ENCODE measurements at places on chromosomes 7 and 10.

DNA sequence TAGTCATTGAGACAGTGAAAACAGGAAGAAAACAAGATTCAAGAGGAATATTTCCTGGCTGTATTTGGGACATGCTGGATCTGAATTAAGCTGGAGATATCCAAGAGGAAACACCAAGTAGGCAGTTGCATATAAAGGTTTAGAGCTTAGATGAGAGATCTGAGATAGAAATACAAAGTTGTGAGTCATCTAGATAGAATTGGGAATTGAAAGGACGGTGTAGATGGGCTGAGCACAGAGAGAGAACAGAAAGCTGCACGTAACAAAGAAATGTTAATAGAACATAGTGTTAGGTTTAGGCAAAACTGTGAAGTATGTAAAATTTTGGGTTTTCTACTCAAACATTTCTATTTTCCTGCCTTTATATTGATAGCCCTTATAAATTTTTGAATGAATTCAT lies 218.5 kb upstream of the TMEM196 start:
- no peak for DNase-seq

GRCh38 chr10:24408365-24408764 lies 199.4 kb downstream of the KIAA1217 start:
- no peak for DNase-seq

DNA sequence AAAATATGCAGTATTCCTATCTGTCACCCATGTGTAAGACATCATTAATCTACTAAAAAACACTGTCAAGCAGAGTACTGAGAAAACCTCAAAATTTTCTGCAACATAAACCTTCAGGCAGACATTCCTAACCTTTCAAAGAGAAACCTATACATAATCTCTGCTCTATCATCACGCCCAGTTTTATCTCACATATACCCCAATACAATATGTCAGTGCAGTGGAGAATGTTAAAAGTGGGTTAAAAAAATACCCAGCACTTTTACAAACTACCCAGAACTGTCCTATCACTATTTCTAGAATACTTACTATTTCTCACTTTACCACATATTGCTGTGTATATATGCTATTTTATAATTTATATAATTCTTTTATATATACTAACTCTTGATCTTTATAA lies 922.0 kb upstream of the SORCS1 start:
- DNase-seq = no peak

GRCh38 chr7:25663877-25664276 lies 435.6 kb upstream of the NPVF start:
- no peak for DNase-seq

- DNase-seq = no peak
Measured at GRCh38 chr7:70316745-70317144, 718.5 kb downstream of the AUTS2 start.

DNA sequence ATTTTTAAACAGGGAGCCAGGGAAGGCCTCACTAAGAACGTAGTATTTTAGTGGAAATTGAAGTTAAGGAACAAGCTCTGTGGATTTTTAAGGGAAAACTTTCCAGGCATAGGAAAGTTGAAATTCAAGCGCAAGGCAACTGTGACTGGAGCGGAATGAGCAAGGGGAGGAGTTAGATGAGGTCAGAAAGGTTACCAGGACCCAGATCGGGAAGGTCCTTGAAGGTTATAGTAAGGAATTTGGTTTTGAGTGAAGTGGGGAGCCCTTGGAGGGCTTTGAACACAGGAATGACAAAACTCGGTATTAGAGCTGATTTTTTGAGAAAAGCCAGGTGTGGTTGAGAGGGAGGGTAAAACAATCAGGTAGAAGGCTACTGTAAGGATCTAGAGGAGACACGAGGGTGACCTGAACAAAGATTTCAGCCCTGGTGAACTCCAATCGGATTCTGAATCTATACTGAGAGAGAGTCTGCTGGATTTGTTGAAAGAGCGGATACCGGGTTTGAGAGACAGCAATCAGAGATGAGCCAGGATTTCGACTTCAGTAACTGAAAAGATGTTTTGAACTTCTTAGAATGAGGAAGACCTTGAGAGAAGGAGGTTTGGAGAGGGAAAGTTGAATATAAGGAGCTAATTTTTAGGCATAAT lies 1013.9 kb downstream of the NRG3 start:
- no peak for DNase-seq

- peak; percentile 67 for DNase-seq
Measured at GRCh38 chr7:99102809-99103690, 40.9 kb downstream of the SMURF1 start.

- DNase-seq = no peak
Measured at GRCh38 chr7:124041439-124041838, 8.6 kb upstream of the TMEM229A start.

GRCh38 chr10:111079241-111079760 lies 2.5 kb downstream of the ADRA2A start:
- DNase-seq = no peak

GRCh38 chr7:106358103-106358663 lies 73.4 kb upstream of the NAMPT start:
- no peak for DNase-seq

DNA sequence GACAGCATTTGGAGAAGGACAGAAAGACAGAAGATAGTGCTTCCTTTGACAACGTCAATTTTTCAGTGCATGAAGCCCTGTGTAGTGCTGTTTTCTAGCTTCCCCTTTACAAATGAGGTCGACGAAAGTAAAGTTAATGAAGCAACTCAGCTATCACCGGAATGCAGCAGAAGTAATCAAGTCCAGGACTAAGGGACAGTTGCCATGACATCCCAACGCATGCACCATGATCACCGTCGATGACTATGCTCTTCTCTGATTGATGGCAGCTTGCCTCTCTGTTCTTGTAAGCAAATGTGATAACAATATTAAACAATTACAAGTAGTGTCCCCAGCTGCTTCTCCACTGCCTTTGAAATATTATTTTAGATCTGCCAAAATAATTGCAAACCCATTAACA lies 205.8 kb downstream of the FRMD4A start:
- no peak for DNase-seq

- DNase-seq = no peak
Measured at GRCh38 chr10:115918812-115919211, 354.2 kb downstream of the GFRA1 start.

GRCh38 chr7:114689406-114689805 lies 232.5 kb upstream of the MDFIC start:
- DNase-seq = no peak

GRCh38 chr10:46228563-46229071 lies 58.2 kb upstream of the ANTXRL start:
- no peak for DNase-seq

GRCh38 chr7:8121243-8121642 lies 140.7 kb downstream of the ICA1 start:
- DNase-seq = no peak

- no peak for DNase-seq
Measured at GRCh38 chr10:6024334-6024682, 37.9 kb downstream of the IL2RA start.

DNA sequence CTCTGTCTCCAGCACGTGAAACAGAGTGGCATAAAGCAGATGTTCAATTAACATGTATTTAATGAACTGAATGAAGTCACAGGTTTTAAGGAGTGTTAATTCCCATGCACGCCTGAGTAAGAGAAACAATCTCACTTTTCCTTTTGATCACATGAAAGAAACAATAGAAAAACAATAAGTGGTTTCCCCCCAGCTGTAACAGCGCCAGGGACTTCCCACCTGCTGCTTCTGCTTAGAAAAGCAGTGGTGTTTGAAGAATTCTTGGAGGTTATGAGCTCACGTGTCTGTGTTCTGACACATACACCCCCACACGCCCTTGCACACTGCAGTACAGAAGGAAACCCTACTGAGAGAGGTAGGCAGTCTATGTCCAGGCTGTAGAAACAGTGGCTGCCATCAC lies 51.3 kb upstream of the FRMD4A start:
- DNase-seq = no peak

DNA sequence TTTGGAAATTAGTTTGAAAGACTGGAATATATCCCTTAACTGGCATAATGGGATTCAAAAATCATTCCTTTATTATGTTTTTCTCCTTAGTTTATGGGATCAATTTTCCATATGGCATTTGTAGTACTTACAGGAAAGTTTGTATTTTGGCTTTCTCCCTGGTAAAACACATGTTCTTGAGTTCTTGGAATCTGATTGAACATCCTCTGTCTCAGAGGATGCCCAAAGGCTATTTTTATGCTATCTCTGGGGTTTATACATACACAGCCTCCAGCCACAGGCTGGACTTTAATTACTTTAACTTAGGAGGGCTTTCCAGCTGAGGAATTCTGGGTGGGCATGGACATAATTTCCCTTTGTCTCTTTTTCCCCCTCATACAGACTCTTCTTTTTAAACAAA lies 236.4 kb downstream of the HGF start:
- no peak for DNase-seq

GRCh38 chr7:29139191-29139590 lies 7.1 kb downstream of the CPVL start:
- peak; percentile 70 for DNase-seq

- DNase-seq = no peak
Measured at GRCh38 chr7:92417913-92418312, 29.4 kb upstream of the GATAD1 start.

GRCh38 chr7:130961128-130961601 lies 227.2 kb upstream of the KLF14 start:
- peak; percentile 71 for DNase-seq

DNA sequence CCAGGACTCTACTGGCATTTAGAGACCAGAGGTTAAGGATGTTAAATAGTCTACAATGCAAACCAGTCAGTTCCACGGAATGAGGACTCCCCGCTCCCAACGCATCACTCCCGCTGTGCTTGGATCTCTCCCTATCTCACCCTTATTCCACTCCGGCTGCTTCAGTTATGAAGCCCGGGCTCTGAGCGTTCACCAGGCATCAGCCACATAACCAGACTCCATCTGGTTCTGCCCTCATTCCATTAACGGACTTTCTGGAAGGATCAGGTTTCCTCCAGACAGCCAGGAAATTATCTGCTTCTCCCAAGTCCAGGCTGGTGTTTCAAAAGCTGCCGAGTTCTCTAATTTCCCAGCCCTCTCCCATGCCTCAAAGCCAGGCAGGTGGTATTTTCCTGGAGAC lies 499.3 kb downstream of the GLRX3 start:
- DNase-seq = no peak

DNA sequence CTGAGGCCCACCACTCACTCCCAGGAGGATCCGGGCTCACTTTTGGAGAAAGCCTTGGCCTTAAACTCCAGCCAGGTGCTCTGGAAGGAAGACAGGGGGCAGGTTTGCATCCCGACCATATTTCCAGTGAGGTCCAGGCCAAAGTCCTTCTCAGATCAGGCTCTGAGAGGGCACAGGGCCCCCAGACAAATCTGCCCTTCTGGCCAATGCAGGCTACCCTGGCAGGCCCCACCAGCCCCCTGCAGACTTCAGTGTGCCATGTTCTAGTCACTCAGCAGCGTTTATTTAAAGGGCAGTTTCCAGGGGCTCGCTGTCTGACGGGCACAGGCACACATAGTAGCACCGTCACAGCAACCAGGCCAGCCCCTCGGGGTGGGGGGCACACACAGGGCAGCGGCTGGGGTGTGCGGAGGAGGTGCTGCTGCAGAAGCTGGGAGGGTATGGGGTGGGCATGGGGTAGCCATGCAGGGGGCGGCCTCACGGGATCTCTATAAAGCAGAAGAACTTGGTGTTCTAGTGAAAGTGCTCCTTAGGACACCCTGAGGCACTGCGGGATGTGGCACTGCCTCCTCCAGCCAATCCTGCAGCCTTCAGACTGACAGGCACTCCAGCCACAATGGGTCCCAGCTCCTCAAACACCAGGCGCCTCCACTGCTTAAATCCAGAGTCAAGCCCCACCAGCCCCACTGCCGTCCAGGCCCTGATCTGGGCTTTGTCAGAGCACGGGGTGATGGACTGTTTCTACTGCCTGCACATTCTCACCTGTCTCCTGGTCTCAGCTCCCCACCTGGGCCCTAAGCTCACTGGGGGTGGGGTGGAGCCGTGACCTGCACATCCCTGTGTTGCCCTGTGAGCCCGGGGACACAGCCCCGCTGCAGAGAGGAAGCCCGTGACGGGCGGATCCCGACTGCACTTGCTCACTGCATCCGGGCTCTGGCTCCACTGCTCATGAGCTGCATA lies 9.6 kb upstream of the PYROXD2 start:
- DNase-seq = no peak

DNA sequence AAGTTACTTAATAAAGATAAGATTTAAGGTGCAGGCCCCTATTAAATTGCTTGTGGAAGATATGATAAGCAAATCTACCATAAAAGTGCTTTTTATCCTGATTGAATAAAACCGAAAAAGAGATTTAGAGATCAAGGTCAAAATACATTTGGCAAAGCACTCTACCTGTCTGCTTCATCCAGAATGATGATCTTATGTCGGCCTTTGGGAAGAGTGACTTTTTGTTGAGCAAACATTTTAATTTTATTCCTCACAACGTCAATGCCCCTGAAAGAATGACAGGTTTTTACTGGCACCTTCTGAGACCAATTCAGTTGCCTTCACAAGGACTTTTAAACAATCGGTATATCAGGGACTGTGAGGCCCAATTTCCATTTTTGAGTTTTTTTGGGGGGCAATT lies 7.7 kb downstream of the RFC2 start:
- no peak for DNase-seq

DNA sequence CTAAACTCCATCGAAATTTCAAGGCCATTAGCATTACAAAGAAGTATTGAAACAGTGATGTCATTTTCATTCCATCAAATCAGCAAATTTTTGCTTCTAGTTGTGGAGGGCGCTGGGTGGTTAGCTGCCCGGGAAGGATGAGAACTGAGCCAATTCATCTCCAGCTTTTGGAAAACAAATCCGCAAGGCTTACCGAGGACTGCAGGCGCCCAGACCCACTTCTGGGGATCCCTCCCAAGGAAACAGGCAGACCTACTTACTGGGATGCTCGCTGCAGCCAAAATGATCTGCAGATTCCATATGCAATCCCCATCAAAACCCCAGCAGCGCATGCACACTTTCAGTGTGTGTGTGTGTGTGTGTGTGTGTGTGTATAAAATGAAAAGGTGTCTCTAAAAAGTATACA lies 19.2 kb downstream of the TNRC18 start:
- no peak for DNase-seq

GRCh38 chr10:74328388-74328787 lies 177.4 kb downstream of the ADK start:
- DNase-seq = no peak

GRCh38 chr7:141045126-141045841 lies 28.6 kb upstream of the TMEM178B start:
- DNase-seq = no peak

- DNase-seq = no peak
Measured at GRCh38 chr7:962401-963081, 8.1 kb upstream of the ADAP1 start.

DNA sequence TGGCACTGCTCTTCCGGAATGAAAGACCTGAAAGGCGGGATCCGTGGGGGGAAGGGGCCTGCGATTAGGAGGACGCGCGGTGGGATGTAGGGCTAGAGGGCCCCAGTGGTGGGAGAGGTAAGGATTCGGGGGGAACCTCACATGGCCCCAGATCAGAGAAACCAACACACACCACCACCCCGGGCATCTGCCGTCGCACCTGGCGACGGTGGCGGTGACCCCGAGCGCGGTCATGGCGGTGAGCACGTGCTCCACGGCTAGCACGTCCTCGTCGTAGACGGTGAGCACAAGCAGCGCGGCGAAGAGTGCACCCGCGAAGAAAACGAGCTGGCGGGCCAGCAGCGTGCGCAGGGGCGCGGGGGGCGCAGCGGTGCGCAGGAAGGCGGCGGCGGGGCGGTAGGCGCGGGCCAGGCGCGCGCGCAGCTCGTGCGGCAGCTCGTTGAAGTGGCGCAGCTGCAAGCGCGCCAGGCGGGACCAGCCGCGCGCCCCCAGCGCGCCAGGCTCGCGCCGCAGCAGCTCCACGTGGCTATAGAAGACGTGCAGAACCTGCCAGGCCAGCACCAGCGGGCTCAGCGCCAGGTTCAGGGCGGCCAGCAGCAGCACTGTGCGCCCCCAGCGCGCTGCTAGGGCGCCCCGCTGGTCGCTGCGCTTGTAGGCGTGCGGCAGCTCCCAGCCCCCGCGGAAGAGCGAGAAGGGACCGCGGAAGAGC lies 5.7 kb downstream of the ATG9B start:
- no peak for DNase-seq
